Stimulated activated CD4-positive, alpha-beta T cell treated with anti-CD3 and anti-CD28 coated beads, Interleukin-1b, Interleukin-23, amount 100 ng/mL, for 48 hours (primary cell): ENCODE measurements at places on chromosomes 6 and 20.

DNA sequence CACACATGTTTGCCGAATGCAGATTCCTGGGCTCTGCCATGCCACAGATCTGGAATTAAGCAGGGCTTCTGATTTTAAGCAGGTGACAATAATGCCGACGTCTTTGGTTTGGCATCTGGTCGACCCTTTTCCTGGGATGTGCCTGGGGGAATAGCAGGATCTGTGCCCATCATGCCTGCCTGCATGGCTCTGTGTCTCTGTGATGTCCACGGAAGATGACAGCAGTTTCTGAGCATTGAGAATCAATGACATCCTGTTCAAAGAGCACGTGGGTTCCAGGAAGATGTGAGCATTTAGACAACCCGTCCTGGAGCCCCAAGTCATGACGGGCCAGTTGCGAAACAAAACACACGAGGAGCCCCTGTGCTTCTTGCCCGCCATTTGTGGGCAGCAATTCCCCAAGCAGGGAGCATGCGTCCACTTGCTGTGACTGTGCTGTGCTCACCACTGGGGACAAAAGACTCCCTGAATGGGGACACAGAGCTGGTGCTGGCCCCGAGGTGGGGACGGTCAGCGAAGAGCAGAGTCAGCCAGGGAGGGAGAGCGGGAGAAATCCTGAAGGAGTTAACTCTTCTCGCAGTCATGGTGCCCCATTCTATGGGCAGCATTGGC is 110.1 kb downstream of the ERMARD start:
- DNase-seq, result no peak

- no peak for DNase-seq
Observed at GRCh38 chr20:9112541-9113515, 43.9 kb downstream of the PLCB4 start.

- DNase-seq, result no peak
Observed at GRCh38 chr6:130050230-130050629, 31.8 kb downstream of the L3MBTL3 start.

DNA sequence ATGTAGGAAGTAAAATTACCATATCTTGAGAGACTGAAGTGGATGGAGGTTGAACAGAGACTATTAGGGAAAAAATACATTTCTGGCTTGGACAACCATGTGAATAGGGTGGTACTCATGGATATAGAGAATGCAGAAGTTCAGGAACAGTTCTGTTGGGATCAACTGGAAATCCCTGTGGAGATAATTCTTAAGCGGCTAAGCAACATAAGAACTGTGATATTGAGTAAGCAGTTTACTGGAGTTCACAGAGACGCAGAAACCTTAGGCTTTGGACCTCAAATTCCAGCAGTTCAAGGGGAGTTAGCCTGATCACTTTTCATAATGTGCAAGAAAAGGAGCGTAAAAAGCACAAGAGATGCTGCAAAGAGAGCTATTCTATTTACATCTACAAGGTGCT is 23.6 kb upstream of the SLC17A4 start:
- no peak for DNase-seq

DNA sequence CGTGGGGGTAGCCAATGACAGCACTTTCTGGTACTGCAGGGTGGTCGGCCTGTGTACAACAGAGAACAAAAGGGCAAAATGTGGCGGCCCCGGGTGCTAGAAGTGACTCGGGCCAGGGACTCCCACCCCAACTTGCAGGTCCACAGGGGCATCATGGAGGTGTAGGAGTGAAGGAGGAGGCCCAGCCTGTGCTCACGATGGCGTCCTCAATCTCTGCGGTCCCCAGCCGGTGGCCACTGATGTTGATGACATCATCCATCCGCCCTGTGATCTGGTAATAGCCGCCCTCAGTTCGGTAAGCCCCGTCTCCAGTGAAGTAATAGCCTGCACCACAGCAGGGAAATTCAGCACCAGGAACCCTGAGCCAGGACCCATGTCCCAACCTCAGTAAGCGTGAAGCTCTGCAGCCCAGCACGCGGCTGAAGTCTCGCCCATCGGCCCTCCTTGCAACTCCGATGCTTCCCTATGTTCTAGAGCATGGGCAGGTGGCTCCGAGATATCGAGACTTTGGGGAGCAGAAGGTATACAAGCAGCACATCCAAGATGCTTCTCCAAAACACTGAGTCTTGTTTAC is 20.2 kb upstream of the APMAP start:
- DNase-seq, result no peak

- no peak for DNase-seq
Observed at GRCh38 chr6:22153384-22154158, 143.3 kb downstream of the PRL start.

DNA sequence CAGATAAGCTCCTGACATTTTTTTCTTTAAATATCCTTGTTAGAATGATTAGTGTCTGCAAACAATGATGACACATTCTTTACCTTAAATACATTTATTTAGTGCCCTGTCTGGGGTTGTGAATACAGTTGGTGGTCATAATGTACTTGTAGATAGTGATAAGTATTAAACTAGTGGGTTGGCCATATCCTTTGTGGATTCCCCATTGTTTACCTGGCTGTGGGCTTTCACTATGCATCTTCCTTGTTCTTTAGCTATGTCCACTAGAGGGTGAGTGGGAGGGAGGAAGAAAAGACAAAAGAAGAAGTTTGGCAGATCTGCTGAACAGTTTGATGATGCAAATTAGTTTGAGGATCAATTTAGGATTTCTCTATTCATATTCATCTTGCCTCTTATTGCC is 15.7 kb downstream of the HS3ST5 start:
- no peak for DNase-seq

GRCh38 chr20:61993058-61993457 is 72.6 kb downstream of the TAF4 start:
- DNase-seq, result no peak

DNA sequence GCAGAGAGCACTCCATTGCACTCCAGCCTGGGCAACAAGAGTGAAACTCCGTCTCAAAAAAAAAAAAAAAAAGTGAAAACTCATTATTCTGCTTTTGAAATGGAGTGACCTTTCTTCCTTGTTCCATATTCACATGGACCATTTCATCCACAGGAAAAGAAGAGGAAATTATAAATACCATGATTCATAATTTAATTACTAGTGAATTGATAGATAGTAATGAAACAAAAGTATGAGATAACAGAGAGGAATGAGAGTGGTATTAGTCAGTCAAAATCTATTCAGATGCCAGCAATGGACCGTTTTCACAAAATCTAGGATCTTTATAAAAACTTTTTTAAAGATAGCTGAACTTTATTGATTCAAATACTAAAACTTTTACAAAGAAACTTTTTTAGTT is 443.1 kb upstream of the FLRT3 start:
- no peak for DNase-seq

DNA sequence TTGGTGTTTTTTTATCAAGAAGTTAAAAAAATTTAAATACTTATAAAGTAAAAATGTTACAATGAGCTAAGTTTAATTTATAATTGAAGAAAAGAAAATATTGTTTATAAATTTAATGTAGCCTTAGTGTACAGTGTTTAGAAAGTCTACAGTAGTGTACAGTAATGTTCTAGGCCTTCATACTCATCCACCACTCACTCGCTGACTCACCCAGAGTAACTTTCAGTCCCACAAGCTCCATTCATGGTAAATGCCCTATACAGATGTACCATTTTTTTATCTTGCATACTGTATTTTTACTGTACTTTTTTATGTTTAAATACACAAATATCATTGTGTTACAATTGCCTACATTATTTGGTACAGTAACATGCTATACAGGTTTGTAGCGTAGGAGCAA is 26.0 kb downstream of the HTR1E start:
- DNase-seq, result no peak

DNA sequence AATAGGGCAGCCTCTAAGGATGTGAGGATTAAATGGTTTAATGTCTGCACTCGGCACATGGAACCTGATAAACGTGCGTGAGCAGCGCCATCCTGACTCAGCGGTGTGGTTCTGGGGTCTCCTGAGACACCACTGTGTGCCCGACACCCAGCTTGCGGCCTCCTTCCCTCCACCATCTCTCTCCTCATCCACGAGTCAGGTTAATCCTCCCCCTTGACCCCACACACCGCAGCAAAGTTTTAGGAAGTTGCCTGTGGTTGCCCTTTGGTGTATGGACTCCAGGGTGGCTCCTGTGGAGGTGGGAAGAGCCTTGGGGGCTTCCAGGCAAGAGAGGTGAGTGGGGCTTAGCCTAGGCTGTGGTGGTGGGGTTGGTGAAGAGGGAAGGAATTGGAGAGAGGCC is 68.2 kb downstream of the PHACTR3 start:
- DNase-seq, result no peak

DNA sequence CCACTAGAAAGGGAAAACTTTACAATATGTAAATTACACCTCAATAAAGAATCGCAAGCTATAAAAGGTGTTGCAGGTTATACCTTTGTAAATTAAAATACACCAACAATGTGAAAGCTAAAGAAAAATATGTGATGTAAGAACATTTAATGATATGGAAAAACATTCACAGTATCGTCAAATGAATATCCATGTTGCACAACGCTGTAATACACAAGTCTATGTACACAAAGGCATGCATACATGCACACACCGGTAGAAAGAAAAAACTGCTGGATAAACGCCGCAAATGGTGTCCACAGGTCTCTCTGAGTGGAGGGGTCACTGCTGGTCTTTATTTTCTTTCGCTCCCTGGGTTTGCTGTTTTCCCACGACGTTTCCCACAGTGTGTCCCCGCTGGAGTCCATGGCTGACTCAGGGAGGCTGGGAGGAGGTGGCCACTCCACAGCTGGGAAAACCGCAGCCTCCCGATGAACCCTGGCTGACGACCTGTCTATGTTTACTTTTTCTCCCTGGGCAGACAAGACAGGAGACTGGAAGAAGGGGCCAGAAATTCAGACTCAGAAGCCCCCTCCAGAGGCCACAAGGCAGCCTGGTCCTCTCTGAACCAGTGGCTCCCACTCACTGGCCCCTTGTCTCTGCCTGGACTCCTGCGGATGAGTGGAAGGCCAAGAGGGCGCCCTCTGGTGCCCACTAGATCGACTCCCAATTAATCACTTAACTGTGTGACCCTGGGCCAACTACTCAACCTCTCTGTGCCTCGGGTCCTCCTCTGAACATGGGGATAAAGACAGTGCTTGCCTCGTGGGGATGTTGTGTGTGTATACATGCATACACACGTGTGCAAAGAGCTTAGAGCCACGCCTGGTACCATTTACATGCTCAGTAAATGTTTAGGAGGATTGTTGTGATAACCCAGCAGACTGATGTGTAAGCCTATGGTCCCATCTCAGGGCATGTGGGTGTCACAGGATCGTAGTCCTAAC is 12.8 kb upstream of the BPI start:
- no peak for DNase-seq

DNA sequence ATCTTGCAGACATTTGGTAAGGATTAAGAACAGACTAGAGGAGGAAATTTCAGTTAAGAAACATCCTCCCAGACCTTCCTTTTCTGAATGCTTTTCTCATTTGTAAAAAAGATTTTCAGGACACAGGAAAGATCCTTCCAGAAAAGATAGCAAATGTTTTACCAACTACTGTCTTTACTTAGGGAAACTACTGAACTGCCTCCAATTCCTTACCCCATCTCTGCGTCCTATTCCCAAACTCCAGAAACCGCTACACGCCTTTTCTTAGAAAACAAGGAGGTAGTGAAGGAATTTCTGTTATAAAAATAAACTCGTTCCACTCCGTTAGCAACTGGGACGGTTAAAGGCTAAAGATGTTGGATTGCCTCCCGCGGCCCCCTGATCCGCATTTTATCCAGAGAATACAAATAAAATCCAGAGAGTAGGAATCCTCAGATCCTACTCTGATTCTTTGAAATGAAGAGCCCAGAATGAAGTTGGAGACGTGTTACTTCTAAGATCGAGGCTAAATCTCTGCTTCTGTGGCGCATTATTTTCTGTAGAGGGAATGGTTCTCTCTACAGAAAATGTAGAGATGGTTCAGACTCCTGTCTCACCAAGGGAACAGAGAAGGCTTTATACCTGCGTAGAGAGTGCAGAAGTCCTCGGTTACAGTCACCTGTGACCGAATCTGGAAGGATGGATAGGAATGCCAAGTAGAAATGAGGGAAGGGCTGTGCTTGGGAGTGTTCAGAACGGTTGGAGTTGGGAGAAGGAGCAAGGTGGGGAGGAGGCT is 133.0 kb downstream of the GPX5 start:
- no peak for DNase-seq

GRCh38 chr6:3446184-3446583 is 10.7 kb downstream of the SLC22A23 start:
- no peak for DNase-seq

DNA sequence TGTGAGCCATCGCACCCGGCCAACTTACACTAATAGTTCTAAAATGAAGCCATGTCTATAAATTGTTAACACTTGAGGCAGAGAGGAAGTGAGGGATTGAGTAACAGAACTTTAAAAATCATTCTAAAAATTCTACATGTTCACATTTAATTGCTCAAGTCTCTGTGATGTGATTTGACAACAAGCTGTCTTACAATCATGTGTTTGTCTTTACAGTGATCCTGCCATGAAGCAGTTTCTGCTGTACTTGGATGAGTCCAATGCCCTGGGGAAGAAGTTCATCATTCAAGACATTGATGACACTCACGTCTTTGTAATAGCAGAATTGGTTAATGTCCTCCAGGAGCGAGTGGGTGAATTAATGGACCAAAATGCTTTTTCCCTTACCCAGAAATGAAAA is 23.6 kb downstream of the GTF2H5 start:
- no peak for DNase-seq

- no peak for DNase-seq
Observed at GRCh38 chr20:31717478-31718201, 5.0 kb downstream of the BCL2L1 start.

- no peak for DNase-seq
Observed at GRCh38 chr20:47704746-47705496, 80.4 kb downstream of the SULF2 start.

- peak; percentile 65 for DNase-seq
Observed at GRCh38 chr6:158072083-158072721, 90.5 kb downstream of the SYNJ2 start.

DNA sequence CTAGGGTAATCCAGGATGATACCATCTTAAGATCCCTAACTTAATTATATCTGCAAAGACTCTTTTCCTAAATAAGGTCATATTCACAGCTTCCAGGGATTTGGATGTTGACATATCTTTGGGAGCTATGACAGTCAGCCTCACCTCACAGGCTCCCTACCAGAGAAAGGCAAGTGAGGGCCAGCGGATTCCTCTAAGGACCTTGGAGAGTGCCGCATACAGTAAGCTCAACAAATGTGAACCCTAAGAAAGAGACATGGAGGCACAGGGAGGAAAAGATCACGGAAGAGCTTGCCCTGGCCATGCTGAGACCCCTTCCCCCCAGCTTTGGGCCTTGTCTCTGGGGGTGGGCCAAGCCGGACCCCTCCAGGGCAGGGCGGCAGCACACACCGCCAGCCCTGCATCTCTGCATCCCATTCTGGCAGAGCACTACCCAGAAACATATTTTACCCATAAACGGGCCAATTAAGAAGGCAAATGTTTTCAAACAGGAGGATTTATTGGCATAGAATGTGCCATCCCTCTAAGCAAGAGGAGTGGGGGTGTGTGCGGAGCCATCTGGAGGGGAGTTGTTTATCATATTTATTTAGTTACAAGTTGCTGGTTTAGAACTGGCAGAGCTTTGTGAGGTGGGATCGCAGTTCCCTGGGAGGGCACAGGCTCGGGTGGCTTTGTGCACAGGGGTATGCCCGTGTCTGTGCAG is 55.4 kb downstream of the CHMP4B start:
- no peak for DNase-seq
